ENCODE measurements at places on chromosomes 2 and 18.

GRCh38 chr2:159968279-159968900 is 94.0 kb downstream of the PLA2R1 start:
- peak; percentile 50 for DNase-seq

- DNase-seq = peak; percentile 91
Observed at GRCh38 chr2:24429197-24430074, 61.6 kb upstream of the NCOA1 start.

GRCh38 chr2:165016772-165017411 is 61.6 kb upstream of the SLC38A11 start:
- peak; percentile 72 for DNase-seq

DNA sequence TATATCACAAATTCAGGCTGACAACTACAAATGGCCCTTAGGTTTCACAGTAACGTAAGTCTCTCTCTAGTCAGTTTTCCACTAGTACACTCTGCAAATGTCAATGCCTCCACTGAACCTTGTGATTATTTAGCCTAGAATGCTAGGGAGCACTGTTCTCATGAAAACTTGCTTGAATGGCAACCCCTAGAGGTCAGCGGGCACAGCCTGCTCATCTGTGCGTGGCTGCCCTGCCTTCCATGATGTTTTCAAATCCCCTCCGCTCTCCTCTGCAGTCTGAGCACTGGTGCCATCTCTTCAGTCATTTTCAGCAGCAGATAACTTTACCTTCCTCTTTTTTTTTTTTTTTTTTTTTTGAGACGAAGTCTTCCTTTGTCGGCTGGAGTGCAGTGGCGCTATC is 84.1 kb upstream of the GULP1 start:
- DNase-seq = no peak

DNA sequence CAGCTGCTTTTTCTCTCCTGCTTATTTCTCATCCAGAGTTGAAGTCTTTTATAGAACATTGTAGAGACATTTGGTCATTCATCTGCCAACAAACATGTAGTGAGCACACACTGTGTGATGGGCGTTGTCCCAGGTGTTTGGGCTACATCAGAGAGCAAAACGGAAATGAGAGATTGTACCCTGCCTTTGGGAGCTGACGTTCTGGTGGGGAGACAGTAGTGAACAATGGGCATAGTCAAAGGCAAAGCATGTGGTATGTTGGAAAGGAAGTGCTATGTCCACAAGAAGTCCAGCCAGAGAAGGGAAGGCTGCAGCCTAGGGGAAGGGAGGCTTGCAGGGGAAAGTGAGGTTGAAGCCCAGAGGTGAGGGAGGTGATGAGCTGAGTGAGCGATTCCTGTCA is 78.1 kb downstream of the PIEZO2 start:
- DNase-seq = no peak

GRCh38 chr2:148909114-148909513 is 34.1 kb downstream of the KIF5C start:
- no peak for DNase-seq

DNA sequence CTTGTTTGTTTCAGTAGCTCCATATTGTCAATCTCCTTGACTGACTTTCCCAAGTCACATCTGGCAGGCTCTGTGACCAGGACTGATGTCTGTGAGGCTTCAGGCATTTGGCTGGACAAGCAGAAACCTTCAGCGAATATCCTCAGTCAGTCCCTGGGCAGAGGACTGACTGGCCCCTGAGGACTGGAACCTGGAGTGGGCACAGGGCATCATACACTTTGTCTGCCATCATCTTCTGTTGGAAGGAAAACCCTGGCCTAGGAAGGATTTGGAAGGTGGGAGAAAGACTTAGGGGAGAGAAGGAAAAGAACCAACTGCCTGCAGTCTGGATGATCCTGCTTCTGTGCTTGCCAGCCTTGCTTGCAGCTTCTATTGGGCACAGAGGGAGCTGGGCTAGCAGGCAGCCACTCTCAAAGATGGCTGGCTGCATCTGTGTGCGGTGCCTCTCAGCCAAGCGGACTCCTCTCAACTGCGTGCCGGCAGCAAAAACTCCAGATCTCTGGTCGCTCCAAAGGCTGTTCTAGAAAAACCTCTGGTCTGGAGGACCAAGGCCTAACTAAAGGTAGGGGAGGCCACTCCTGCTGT is 126.8 kb downstream of the MARCHF4 start:
- no peak for DNase-seq

- DNase-seq = no peak
Observed at GRCh38 chr2:158729451-158729850, 65.7 kb upstream of the DAPL1 start.

DNA sequence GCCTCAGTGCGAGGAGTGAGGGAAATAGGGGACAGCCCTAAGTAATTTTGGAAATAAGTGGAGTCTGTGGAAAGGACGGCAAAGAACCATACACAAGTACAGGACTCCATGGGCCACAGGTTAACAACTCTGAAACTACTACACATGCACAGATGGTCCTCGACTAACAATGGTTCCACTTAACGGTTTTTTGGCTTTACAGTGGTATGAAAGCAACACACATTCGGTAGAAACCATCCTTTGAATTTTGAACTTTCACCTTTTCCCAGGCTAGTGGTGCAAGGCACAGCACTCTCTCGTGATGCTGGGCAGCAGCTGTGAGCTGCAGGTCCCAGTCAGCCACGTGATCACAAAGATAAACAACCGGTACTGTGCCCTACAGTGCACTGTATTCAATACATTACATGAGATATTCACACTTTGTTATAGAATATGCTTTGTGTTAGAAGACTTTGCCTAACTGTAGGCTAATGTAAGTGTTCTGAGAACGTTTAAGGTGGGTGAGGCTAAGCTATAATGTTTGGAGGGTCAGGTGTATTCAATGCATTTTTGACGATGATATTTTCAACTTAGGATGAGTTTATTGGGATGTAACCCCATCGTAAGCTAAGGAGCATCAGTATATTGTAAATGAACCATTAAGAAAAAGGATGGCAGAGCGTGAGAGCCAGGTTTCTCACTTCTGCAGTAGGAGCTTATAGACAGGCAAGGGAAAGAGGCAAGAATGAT is 44.6 kb downstream of the TBC1D8 start:
- DNase-seq = no peak

- DNase-seq = no peak
Observed at GRCh38 chr2:26241928-26242436, 2.5 kb downstream of the HADHA start.

GRCh38 chr18:75679331-75679730 is 251.8 kb upstream of the SMIM21 start:
- DNase-seq = peak; percentile 11

- peak; percentile 7 for DNase-seq
Observed at GRCh38 chr2:105641389-105641811, 103.3 kb upstream of the NCK2 start.

GRCh38 chr2:45177870-45178269 is 168.6 kb upstream of the SIX2 start:
- DNase-seq = peak; percentile 96

DNA sequence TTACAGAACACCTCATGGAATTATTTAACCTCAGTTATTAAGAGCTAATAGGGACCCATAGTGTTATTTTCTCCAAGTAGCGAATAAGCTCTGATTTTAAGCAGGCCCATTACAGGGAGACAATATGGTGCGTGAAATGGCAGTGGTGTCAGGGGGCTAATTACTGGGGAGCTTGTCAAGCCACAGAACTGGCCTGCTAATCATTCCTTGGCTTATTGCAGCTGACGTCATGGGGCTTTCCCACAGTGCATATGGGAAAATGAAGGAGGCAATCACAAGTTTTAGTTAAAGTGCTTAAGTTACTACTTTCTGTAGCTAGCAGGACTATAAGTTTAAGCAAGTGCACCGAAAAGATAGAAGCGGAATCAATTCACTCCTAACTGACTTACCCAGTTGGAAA is 262.5 kb downstream of the TGIF1 start:
- no peak for DNase-seq

DNA sequence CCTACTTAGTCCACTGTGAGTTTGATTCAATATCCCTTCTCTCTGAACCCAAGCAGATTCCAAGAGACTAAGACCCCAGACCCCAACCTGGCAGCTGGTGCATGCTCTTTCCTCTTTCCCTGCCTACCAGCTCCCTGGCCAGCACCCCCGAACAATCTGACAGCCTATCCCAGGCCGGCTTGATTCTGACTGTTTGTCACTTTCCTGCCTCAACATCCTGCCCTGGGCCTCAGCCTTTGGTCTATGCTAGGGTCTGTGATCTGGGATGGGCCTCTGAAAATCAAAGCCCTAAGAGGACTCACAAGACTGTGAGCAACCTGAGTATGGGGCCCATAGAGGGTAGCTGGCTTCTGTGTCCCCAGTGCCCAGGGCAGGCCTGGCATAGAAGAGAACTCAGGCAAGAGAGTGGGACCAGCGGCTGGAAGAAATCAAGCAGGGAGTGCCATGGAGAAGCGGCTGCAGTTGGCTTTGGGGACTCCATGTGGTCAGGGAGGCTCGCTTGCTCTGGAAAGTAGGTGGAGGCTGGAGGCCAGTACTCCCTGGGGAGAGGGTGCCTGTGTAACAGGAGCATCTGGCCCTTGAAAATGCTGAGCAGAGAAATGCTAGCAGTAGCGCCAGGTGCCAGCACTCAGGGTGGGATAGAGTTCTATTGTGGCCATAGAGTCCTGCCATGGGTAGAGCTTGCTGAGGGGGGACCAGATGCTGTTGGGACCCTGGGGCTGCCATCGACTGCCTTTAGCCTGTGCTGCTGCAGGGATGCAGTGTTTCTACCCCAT is 343.9 kb downstream of the DYSF start:
- no peak for DNase-seq

GRCh38 chr2:7598402-7598801 is 681.2 kb downstream of the RNF144A start:
- no peak for DNase-seq

DNA sequence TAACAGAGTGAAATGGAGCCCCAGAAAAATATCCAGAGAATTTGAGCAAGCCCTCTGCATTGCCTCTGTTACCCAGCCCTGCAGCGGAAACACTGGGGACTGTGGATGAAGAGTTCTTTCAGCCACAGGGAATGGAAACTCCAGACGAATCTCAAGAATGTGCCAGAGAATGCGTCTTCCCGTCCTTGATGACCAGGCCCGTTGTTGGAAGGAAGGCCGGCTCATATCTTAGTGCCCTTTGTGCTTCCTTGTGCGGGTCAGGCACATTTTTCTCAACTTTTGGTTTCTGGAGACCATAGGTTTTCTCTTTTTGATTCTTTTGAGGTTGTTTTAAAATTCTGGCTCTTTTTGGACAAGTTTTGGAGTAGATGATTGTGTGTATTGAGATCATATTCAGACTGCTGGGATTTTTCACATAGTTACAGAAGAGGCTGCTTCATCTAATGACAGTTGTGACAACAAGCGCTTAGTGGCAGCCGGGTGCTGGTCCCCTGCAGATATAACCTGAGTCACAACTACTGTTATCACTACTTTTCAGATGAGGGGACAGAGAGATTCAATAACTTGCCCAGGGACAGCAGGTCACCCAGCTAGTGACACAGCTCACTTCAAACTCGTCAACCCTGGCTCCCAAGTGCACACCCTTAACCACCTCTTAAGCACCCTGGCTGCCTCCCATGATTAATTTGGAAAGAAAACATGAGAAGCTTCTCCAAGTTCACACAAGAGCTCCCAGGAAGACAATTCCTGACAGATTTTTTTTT is 15.7 kb downstream of the MAL start:
- no peak for DNase-seq

DNA sequence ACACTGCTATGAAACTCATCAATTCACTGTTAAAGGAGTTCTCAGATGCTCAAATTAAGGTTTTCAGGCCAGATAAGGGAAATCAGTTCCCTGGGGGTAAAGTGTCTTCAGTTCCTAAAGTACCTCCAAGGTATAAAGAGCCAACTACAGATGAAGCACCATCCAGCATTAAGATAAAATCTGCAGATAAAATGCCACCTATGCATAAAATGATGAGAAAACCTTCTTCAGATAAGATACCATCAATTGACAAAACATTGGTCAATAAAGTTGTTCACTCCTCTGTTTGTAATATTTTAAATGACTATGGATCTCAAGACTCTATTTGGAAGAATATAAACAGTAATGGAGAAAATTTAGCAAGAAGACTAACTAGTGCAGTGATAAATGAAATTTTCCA is 68.2 kb downstream of the FSIP2 start:
- no peak for DNase-seq
